ENCODE measurements at places on chromosomes 16 and 17.

- DNase-seq, result no peak
Observed at GRCh38 chr16:10616419-10616755, 36.0 kb upstream of the EMP2 start.

- DNase-seq, result no peak
Observed at GRCh38 chr16:59053911-59054310, 319.8 kb upstream of the GOT2 start.

- no peak for DNase-seq
Observed at GRCh38 chr16:57865746-57866528, 63.6 kb upstream of the KIFC3 start.

- peak; percentile 46 for DNase-seq
Observed at GRCh38 chr17:56699186-56699894, 105.8 kb downstream of the NOG start.

GRCh38 chr16:2095315-2095853 is 40.3 kb downstream of the PKD1 start:
- no peak for DNase-seq

GRCh38 chr16:73052576-73052975 is 4.6 kb upstream of the ZFHX3 start:
- DNase-seq, result no peak

DNA sequence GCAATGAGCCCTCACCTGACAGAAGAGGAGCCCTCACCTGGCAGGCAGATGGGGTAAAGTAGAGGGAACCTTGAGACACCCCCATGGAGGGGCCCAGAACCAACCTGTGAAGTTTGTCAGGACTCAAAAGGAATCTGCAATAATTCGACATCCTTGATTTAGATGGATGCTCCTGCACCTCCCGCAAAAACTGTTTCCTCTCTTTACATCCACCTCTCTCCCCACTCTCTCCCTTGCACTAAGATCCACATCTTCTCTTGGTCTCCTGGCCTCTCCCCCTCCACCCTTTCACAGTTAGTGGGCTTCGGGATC is 34.9 kb upstream of the RBFOX3 start:
- no peak for DNase-seq

DNA sequence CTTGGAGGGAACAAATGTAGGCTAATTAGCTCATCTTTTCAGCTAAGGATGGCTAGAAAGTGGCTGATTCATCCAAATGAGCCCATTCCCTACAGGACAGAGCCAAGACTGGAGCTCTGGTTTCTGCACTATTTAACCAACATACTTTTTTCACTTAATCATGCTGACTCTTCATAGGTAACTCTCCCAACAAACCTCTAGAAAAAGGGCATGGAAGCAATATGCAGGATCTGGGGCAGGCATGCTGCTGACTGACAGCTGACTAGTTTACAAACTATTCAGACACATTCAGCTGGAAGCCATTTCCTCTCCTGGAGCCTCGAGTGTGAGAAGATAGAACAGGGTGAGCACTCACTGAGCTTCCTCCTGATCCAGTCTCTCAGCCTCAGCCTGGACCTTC is 6.2 kb downstream of the BECN1 start:
- DNase-seq, result no peak

DNA sequence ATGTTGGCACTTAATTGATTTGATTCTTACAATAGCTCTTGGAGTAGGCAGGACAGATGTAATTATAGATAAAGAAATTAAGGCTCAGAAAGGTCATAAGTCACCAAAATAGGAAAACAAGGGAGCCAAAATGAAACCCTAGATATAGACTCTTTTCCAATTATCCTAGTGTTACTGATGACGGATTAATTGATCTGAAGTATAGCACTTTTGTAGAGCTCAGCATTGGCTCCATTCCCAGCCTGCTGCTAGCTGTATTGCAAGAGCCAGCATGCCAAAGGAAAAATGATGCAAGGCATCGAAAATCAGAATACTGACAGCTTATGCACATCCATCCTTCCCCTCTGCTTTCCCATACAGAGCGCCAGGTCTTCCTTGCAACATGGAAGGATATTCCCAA is 21.6 kb upstream of the RASL10B start:
- no peak for DNase-seq

DNA sequence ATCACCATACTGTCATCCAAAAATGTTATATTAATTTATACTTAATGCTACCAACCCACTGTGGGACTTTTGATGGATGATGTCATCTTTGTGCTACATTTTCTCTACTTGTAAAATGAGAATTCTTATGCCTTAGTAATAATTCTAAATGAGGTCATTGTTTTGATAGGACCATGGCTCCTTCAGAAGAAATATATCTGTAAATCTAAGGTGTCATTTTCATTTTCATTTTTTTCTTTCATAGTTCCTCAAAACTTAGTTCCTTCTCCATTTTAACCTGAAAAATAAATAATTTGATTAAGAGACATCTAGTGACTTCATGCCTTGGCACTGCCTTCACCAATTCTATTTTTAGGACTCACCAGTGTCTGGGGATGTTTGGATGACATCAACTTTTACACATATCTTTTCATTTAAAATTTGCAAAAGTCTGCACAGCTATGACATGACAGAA is 48.7 kb downstream of the GPRC5B start:
- no peak for DNase-seq

DNA sequence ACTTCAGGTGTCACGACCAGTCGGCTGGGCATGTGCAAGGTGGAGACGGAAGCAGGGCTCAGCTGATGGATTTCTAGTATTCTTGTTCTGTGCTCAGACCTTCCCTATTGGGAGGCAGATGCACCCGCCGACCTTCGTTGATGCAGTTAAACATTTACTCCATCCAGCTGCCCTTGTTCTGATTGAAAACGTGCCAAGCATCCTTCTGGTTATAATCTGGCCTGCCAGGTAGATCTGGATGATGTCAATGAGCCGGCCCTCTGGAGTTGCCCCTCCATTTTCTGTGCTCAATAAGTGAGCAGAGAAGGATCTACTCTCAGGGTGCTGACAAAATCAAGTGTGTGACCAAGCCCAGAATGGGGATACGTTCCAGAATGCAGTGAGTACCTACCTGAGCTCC is 38.3 kb downstream of the CCDC182 start:
- no peak for DNase-seq

DNA sequence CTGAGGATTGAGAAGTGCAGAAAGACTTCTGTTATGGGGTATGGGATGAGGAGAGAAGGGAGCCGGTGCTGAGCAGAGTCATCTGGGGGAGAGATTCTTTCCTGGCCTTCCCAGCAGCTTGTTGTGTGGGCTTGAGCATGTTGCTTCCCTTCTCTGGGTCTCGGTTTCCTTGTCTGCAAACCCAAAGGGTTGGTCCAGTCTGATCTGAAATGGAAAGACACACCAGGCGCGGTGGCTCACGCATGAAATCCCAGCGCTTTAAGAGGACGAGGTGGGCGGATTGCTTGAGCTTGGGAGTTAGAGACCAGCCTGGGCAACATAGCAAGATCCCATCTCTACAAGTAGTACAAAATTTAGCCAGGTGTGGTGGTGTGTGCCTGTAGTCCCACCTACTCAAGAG is 6.0 kb downstream of the SOCS3 start:
- DNase-seq, result no peak

- no peak for DNase-seq
Observed at GRCh38 chr16:67932462-67932840, 789 bp upstream of the CTRL start.

GRCh38 chr17:64084940-64085649 is 44.8 kb downstream of the ERN1 start:
- DNase-seq, result no peak

- DNase-seq, result no peak
Observed at GRCh38 chr16:53924331-53925106, 220.6 kb downstream of the FTO start.

DNA sequence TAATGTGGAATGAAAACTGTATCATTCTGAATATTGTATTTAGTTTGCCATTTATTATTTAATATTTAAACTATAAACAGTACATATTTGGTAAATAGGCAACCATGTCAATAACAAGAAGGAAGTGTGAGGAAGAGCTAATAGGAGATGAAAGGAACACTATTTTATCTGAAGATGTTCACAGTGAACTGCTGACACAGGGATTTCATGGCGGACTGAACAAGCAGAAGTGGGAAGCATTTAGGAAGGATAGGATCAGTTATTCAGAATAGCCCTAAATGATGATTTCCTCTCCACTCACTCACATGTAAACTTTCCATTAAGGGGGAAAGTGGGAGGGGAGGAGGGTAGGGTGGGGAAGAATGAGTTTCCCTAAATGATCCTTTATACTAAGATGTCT is 682.4 kb downstream of the TOX3 start:
- DNase-seq, result no peak

DNA sequence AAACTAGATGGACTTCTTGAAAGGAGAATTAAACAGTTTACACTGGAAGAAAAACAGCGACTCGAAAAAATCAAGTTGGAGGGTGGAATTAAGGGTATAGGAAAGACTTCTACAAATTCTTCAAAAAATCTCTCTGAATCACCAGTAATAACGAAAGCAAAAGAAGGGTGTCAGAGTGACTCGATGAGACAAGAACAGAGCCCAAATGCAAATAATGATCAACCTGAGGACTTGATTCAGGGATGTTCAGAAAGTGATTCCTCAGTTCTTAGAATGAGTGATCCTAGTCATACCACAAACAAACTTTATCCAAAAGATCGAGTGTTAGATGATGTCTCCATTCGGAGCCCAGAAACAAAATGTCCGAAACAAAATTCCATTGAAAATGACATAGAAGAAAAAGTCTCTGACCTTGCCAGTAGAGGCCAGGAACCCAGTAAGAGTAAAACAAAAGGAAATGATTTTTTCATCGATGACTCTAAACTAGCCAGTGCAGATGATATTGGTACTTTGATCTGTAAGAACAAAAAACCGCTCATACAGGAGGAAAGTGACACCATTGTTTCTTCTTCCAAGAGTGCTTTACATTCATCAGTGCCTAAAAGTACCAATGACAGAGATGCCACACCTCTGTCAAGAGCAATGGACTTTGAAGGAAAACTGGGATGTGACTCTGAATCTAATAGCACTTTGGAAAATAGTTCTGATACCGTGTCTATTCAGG is 85.0 kb downstream of the C17orf58 start:
- no peak for DNase-seq

- DNase-seq, result no peak
Observed at GRCh38 chr16:20899477-20900298, 470 bp downstream of the DCUN1D3 start.

DNA sequence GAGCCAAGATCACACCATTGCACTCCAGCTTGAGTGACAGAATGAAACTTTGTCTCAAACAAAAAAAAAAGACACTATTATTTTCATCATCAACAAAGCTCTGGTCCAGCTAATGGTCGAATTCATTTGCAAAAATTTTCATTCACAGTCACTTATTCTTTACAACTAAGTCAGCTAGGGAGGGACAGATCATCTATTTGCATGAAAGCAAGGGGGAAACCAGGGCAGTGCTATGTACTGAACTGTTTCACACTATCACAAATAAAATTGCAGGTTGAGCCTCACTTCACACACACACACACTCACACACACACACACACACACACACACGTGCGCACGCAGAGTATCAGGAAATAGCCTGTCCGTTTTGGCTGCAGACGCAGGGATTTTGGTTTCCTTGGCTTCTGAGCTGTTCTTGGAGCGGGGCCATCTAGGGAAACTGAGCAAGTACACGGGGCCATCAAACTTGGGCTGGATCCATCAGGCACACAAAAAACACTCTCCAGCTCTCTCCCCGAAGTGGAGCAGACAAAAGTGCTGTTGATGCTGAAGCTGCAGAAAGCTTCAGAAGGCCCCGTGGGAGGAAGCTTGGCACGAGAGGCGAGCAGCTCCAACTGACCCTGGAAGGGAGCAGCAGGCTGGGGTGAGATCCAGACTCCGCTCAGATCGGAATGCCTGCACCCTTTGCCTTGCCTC is 44.3 kb upstream of the HELZ start:
- DNase-seq, result peak; percentile 25

DNA sequence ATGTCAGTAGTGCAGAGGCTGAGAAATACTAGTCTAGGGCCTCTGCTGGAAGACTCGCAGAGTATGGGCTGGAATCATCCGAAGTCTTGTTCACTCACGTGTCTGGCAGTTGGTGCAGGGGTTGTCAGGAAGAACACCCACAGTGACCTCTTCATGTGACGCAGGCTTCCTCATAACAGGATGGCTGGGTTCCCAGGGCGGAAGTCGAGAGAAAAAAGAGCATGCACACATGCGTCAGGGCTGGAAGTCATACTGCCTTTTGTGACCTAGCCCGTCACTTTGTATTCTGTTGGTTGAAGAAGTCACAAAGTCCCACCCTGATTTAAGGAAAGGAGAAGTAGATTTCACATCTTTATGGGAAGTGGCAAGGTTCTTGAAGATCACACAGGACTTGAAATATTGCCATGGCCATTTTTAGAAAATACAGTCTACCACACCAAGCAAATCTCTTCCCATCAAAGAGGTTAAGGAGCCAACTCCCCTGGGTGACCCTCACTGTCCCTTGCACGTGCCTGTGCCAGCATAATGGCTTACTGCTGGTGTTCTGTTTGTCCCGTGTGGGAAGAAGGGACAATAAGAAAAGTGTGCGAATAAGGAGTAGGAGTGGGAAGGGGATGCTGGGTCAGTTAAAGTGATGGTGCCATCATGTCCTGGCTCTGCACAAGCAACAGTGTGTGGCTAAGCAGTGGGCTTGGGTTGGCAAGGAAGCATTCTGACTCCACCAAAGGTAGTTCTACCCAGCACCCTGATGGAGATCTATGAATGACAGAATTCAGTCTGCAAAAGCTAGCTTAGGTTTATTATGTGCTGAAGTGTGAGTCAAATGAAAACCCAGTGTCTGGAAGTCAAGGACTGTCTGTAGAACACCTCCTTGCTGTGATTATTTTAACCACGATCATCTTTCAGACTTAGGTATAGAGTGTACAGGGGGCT is 28.1 kb downstream of the HEATR3 start:
- DNase-seq, result no peak

DNA sequence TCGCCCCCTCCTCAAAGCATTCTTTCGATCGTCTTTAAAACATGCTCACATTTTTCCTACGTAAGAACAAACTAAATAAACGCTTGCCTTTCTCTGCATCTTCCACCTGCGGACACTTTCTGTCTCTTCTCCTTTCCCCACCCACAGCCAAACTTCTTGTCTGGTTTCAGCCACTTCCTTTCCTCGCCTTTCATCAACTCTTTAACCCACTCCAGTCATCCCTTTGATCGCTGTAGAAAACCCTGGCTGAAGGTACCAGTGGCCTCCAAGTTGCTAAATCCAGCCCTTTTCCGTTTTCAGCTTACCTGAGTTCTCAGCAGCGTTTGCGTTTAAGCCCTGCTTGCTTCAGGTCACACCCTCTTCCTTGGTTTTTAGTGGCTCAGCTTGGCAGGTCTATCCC is 483 bp downstream of the RPA1 start:
- peak; percentile 10 for DNase-seq

GRCh38 chr17:2949469-2950044 is 113.8 kb downstream of the OR1D5 start:
- DNase-seq, result no peak

- no peak for DNase-seq
Observed at GRCh38 chr17:40307740-40308239, 1.2 kb upstream of the RARA start.

DNA sequence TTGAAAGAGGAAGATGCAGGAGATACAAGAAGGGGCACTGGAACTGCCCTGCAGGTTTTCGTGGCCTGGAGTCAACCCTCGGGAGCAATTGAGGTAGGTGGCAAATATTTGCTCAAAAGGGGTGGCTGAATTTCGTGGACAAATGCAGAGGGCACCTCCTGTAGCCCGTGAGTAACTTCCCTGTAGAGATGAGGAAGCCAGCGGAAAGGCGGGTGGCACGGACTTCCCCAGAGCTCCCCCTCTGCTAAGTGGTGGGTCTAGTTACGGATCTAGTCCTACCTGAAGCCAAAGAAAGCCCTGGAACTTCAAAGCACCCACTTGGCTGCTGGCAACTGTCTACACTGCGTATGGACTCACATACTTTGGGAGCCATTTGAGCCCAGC is 1.0 kb upstream of the ATP2C2 start:
- DNase-seq, result no peak

GRCh38 chr16:68991075-68991474 is 114.4 kb upstream of the HAS3 start:
- DNase-seq, result no peak
